ENCODE measurements at places on chromosomes 5 and 9. TPM values are rescaled to one million over a fixed set of nuclear protein-coding genes. Genes with fewer than 3 reads are reported as not detected.

DNA sequence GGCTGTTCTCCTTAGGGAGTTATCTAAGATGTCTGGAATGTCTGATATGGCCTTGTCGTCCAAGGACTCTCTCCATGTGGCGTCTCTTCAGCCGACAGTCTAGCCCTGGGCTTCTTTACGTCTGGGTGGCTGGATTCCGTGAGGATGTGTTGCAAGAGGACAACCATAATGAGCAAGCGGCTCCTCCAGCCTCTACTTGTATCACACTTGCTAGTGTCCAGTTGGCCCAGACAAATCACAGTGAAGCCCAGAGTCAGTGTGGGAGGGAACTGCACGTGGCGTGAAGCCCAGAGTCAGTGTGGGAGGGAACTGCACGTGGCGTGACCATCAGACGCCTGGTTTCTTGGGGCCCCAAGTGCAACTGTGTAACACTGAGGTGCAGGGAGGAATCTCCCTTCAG, 61.1 kb downstream of the COL23A1 start:
- DNase-seq = no peak

- no peak for DNase-seq
Observed at GRCh38 chr5:110932755-110933488, 138.6 kb upstream of the TSLP start.

The DNAH5 gene
- 0.71 TPM for total RNA-seq

DNA sequence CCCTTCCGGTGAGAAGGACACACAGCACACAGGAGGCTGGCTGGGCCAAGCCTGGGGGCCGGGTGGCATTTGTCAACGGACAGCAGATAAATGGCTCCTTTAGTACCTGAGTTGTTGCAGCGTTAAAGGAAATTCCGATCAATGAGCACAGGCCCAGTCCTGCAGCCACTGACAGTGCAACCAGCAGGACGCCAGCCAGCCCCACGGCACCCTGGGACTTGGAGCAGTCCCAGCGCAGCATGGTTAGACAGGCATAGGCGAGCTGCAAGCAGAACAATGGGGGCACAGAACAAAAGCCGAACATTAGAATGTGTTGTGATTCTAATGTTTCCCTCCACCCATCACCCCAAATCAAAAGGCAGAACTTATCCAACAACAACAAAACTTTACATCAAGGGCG, 39.3 kb downstream of the PTCH1 start:
- DNase-seq = no peak

GRCh38 chr9:98375138-98375726, 119.8 kb upstream of the TBC1D2 start:
- DNase-seq = peak; percentile 20

The CCL27 gene
- 0.95 TPM for total RNA-seq

DNA sequence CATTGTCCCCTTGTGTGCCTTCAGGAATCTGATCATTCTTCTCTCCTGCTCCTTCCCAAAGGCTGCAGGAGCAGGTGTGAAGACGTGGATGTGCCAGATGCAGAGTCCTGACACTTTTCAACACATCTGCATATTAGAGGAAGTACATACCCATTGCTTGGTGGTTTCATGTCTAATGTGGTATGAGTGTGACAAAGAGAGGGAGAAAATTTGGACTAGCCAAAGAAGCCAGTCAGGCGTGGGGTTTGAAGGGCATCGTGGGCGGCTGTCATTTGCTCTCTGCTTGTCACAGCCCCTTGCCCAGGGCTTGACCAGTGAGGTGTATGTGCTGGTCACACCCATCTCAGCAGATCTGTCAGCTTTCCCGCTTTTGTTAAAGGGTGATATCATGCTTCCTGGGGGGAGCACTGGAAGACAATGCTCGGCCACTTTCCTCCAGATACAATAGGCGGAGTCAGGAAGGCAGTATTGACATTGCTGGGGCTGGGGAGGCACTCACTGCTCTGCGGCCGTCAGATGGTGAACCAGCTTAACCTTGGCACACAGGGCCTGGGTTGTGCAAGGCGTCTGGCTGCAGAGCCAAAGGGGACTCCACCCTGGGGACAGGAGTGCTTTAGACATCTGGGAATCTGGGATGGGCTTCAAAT, 8.6 kb downstream of the TEK start:
- DNase-seq = no peak

DNA sequence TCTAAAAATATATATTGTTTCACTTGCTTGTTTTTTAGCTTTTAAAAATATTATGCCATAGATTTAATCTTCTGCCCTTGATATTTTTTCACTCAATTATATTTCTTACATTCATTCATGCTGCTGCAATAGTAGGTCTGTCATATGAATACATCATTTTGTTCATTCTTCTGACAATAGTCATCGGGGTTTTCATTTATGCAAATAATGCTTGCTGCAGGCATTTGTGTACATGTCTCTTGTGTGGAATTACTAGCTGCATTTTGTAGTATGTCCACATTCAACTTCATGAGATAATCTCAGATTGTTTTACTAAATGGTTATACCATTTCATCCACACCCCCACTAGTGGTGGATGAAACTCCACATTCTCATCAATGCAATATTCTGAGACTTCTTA, 5.3 kb upstream of the PLPP1 start:
- DNase-seq = peak; percentile 74

GRCh38 chr9:114688379-114688778, 6.4 kb upstream of the TEX48 start:
- DNase-seq = no peak

DNA sequence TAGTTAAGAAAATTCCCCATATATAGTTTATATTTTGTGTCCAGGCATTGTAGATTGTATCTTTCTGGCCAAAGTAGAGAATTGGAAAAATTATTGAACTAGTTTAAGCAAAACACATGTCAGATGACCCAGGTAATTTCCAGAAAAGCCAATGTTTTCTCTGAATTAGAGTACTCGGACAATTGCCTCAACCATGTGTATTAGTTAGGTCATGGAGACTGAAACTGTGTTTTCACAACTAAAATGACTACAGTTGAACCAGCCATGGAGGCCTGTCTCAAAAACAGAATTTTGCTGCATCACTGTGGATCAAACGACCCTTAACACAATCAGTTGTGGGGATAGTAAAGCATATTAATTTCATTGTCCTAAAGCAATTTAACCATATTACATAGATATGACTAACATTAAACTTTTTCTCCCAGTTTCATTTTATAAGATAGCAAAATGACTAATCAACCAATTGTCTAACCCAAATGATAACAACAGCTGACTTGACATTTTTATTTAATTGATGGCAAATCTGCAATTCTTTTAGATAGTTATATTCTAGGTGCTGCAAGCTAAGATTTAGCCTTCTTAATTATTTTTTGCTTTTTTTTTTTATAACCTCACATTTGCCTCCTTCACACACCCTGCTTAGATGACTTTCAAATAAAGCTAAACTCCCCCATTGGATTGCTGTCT, 39.2 kb upstream of the SPDL1 start:
- DNase-seq = no peak

GRCh38 chr5:59755476-59755875, 138.1 kb downstream of the PDE4D start:
- no peak for DNase-seq

GRCh38 chr5:106959387-106959786, 711.4 kb downstream of the EFNA5 start:
- peak; percentile 37 for DNase-seq

The SLCO6A1 gene
- not detected for total RNA-seq

DNA sequence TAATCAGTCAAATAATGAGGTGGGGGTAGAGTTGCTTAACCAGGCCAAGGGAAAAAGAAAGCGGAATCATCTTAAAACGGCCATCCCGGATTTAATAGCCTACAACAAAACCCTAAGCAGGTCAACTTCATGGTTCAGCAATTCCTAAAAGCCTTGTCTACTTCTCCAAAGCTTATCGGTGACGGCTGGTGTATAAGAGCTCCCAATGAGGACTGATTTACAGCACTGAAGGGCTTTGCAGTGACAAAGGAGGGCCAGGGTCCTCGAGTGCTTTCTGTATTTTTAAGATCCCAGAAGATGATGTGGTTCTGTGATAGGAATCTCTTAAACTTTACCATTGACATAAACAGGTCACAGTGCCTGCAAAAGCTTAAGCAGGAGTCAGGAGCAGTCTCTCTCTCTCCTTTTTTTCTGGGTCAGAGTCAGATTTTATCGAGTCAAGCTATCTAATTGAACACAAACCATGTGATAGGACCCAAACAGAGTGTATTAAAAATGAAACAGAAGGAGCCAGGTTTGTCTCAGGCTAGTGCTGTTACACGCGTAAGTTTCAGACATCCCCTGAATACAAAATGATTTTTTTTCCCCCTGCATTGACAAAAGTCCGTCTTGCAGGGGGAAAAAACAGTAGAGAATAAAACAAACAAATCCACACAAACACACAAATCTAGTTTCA, 663.6 kb upstream of the ZNF608 start:
- no peak for DNase-seq

DNA sequence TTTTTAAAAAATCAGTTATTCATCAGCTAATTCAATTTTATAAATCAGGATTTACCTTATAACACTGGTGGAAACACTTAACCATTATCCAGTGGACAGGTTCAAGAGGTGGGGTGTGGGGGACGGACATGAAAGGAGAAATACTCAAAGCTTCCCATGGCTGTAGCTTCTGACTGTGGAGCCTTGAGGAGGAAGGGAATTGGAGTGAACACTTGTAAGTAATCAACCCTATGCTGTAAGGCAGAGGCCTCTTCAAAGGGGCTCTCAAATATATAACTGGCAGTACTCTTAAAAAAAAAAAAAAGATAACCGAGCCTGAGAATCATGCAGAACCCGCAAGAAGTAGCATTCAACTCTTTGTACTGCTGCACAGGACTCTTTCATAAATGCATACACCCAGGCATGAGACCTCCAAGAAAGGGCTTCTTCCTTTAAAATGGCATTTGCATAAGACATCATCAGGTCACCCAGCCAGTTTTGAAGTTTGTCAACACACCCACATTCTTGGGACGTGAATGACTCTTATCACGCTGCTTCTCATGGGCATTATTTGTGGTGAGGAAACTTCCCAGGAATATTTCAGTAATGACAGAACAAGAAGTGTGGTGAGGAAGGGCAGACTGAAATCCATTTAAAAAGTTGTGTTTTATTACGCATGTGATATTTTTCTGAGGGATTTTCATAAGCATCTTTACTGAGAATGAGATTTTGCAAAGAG, 8.1 kb downstream of the OSMR start:
- peak; percentile 97 for DNase-seq

The ZDHHC11B gene
- not detected for total RNA-seq

Measured in foreskin keratinocyte (primary cell).